ENCODE measurements at places on chromosomes 5 and 9.

DNA sequence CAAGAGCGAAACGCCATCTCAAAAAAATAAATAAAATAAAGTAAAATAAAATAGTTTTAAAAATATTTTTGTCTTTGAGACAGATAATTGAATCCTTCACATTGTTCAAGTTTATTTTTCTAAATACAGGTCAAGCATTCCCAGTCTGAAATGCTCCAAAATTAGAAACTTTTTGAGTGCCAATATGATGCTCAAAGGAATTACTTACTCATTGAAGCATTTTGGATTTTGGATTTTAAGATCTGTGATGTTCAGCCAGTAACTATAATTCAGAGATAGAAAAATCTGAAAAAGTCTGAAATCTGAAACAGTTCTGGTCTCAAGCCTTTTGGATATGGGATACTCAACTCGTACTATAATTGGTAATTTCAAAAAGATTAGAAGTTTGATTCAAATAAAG lies 39.8 kb downstream of the RBM27 start:
- DNase-seq, result no peak

- no peak for DNase-seq
These were observed 51.5 kb downstream of the STK32A start for GRCh38 chr5:147286296-147286695.

- no peak for DNase-seq
These were observed 204.7 kb downstream of the ARRDC3 start for GRCh38 chr5:91178461-91178860.

GRCh38 chr5:174527916-174528540 lies 196.4 kb upstream of the MSX2 start:
- DNase-seq, result no peak

DNA sequence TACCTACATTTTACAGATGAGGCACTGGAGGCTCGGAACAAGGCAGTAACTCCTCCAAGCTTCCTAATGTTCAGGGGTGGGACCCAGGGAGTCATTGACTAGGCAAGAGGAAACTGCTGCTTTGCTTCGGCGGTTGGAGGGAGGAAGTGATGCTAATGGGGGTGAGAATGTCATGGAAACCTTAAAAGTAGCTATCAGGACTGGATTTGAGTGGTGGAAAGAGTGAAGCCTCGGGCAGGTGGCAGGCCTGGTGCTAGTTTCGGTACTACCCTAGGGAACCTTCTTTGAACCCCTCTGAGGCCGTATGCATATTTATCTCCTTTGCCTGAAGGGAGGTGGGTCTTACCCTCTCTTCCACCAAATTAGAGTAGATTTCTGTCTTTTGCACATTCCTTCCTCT lies 1.6 kb downstream of the BSPRY start:
- DNase-seq, result no peak

GRCh38 chr5:136174021-136174659 lies 18.8 kb downstream of the SMIM32 start:
- DNase-seq, result no peak

DNA sequence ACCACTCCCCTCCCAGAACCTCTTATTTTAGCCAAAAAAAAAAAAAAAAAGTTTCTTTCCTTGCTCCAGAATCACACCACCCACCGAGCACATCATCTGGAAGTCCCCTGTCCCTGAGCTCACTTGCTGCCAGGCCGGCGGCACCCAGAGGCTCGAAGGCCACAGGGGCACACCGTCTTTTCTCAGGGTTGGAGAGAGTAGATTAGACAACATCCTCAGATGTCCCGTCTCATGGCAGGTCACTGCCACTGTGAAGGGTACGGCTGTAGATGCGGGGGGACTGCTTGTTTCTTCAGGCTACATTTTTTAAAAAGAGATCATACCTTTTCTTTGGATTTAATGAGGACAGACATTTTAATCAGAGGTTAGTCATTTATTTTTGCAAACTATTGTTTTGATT lies 109.0 kb downstream of the MVB12B start:
- DNase-seq, result no peak

DNA sequence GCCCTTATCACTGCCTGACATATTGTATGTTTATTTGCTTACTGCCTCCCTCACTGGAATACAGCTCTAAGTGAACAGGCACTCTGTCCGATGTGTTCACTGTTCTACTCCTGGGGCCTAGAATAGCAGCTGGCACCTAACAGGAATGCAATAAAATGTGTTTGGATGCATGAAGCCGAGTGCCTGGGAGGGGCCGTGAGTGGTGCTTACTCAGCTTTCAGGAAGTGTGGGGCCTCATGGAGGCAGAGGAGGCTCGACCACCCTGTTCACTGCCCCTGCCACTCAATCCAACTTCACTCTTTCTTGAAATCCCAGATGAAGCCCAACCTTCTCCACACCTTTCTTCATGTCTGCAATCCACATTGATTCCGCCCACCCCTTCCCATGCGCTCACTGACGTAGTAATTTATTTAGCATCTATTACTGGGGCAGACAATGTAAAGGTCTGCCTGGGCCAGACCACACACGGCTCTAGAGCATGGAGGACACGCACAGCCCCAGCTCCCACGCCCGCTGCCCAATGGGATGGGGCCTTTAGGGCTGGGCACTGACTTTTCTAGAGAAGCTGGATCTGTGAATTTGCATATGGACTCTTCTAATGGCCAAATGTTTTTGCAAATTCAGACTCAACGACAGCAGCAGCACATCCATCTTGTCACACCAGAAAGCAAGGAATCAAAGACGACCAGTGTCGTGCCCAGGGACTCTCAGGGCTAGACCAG lies 21.3 kb downstream of the TBC1D9B start:
- DNase-seq, result no peak

GRCh38 chr5:156103155-156103885 lies 223.6 kb upstream of the SGCD start:
- no peak for DNase-seq

- DNase-seq, result no peak
These were observed 233.5 kb downstream of the FRMD3 start for GRCh38 chr9:83304686-83305085.

DNA sequence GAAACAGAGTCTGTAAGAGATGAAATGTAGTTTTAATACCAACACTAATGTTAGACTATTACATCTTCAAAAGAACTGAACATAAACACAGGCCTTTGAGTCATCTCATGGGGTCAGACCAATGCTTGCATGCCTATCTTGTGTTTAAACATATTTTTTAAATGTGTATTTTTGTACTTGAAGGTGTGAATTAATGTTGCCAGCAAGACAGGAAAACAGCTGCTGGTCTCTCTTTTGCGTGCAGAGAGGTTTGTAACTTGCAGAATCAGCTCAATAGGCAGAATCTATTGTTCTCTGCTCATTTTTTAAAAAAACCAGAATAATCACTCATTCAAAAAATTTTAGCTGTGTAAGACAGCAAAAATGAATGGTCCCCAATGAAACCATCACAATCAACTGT lies 180.2 kb downstream of the ALDH1A1 start:
- no peak for DNase-seq

DNA sequence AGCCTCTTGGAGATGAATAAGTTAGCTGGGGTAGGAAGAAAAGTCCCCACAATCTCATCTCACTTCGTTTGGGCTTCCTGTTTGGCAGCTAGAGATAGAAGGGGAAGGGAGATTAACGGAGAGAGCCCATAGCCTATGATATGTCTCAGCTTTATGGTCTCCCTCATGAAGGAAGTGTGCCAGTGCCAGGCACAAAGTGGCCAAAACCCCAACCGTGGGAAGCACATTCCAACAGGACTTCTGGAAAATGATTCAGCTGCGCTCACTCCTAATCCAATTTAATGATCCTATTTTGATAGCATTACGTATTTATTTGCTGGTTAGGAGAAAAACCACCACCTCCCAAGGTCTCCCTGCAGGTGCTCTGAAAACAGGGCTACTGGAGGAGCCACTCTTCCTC lies 303.1 kb upstream of the CLINT1 start:
- DNase-seq, result no peak

DNA sequence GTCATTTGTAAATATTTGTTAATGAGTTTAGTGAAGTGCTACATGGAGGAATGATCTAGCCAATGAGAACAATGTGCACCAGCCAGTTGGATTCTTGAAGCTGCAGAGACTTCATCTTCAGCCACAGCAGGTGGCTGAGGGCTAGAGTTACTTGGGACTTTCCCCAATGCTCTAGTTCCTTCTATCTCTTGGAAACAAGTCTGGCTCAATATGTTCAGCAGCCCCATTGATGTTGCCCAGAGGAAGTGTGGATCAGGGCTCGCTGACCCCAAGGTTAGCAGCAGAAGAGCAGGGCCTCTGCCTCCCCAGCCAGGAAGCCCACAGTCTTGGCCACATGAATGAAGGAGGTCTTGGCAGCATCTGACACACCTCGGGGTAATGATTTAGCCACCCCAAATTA lies 117.5 kb downstream of the SLC1A3 start:
- DNase-seq, result no peak

- no peak for DNase-seq
These were observed 36.5 kb downstream of the DBH start for GRCh38 chr9:133672503-133673257.

- no peak for DNase-seq
These were observed 158.8 kb downstream of the TMEM161B start for GRCh38 chr5:88109818-88110217.

GRCh38 chr9:72551306-72551705 lies 29.9 kb downstream of the TMC1 start:
- no peak for DNase-seq
